ENCODE measurements at places on chromosomes 5 and 9. TPM values are rescaled to one million over a fixed set of nuclear protein-coding genes. Genes with fewer than 3 reads are reported as not detected.

Gene FOXD4
- total RNA-seq = 0.52 TPM

Gene OR1Q1
- not detected for total RNA-seq

Gene PCDHA11
- not detected for total RNA-seq

- DNase-seq = peak; percentile 40
- H3K36me3 ChIP-seq = no peaks in the 10 kb centered on the region
- H3K27me3 ChIP-seq = no peaks in the 10 kb centered on the region
- no peaks in the 10 kb centered on the region for H3K4me1 ChIP-seq
- H3K27ac ChIP-seq = no peak overlapping the region
Observed at GRCh38 chr5:178527458-178528307, 62.5 kb downstream of the COL23A1 start.

DNA sequence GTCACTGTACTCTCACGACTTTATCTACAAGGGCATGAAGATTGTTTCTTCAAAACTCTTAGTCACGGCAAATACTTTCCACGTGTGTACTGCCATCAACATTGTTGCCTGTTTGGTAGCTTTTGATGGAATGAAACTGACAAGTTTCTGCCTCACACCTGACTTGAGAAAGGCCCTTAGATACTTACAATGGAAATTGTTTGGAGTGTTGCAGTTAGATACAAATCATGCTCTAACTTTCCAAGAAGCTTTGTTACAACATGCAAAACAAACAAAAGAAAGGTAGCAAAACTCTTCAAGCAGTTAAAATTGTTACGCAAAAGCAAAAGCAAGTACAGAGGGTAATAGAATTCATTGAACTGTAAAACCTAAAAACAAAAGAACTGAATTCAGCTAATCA is 91.1 kb upstream of the TLE4 start:
- no peaks in the 10 kb centered on the region for H3K36me3 ChIP-seq
- H3K4me3 ChIP-seq = no peak overlapping the region
- H3K27me3 ChIP-seq = no peaks in the 10 kb centered on the region
- H3K27ac ChIP-seq = no peak overlapping the region
- no peaks in the 10 kb centered on the region for H3K4me1 ChIP-seq
- DNase-seq = no peak

GRCh38 chr5:159427180-159428012 is 97.1 kb upstream of the IL12B start:
- H3K27ac ChIP-seq = no peak overlapping the region
- H3K4me3 ChIP-seq = no peak overlapping the region
- DNase-seq = no peak
